ENCODE measurements at places on chromosomes 12 and 14. TPM values are rescaled to one million over a fixed set of nuclear protein-coding genes. Genes with fewer than 3 reads are reported as not detected.

Gene CDK17
- total RNA-seq = 12.1 TPM

Gene SMCO2
- total RNA-seq = 0.13 TPM

Gene ANKS1B
- total RNA-seq = 0.63 TPM

Gene ZNF605
- total RNA-seq = 3.4 TPM

Gene NANOG
- not detected for total RNA-seq

Gene PRH2
- not detected for total RNA-seq
